ENCODE measurements at places on chromosomes 2 and 18.

DNA sequence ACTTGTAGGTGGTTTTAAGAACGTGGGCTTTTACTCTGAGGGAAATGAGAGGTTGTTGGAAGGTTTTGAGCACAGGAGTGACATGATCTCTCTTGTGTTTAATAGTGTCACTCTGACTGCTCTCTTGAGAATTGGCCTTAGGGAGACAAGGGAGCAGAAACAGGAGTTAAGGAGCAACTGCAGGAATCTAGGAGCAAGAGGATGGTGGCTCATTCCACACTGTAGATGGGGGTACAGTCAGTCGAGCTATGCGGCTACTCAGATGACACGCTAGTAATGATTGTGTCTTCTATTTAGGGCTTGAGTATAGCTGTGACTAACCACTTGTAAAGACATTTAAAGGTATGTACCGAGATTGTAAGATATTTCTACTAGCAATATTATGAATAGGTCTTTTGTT is 87.4 kb downstream of the RPRM start:
- DNase-seq: no peak

DNA sequence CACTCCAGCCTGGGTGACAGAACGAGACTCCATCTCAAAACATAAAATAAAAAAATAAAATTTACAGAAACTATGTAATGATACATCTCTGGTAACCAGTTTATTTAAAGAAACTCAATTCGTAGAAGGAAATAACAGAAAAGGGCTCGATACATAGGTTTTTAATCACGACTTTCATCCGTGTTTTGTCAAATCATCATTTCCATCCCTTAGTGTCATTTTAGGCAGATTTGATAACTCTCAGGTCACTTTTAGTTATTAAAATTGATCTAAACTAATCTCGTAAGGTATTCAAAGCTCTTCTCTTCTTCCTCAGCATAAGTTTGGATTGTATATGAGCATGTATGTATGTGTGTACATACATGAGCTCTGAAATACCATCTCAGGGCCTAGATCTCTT is 59.3 kb upstream of the SPTBN1 start:
- no peak for DNase-seq

DNA sequence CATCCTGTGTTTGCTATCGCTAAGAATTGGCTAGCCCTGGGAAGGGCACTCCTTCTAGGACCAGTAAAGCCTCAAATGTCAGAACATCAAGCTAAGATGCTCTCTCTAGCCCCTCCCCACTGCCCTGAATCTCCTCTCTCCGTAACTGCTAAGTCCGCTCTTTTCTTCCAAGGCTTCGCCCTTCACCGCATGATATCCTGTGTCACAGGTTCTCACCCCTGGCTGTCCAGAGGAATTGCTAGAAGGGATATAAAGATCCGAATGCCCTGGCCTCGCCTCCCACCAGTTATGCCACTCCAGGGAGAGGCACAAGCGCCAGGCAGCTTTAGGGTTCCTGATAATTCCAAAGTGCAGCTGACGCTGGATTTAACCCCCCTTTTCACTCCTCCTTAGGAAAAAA is 17.1 kb upstream of the GPR45 start:
- DNase-seq: no peak

DNA sequence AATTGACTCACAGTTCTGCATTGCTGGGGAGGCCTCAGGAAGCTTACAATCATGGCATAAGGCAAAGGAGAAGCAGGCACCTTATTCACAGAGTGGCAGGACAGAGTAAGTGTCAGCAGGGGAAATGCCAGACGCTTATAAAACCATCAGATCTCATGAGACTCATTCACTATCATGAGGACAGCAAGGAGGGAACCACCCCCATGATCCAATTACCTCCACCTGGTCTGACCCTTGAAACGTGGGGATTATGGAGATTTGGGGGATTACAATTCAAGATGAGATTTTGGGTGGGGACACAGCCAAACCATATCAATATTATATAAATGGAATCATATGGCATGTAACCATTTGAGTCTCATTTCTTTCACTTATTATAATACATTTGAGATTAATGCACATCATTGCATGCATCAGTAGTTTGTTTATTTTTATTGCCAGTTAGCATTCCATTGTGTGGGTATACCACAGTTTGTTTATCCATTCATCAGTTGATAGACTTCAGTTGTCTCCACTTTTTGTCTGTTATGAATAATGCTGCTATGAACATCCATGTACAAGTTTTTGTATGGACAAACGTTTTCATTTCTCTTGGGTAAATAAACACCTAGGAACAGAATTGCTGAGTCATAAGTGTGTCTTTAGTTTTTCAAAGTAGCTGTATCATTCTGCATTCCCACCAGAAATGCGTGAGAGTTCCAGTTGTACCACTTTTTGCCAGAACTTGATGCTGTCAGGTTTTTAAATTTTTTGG is 5.8 kb upstream of the SRBD1 start:
- no peak for DNase-seq

DNA sequence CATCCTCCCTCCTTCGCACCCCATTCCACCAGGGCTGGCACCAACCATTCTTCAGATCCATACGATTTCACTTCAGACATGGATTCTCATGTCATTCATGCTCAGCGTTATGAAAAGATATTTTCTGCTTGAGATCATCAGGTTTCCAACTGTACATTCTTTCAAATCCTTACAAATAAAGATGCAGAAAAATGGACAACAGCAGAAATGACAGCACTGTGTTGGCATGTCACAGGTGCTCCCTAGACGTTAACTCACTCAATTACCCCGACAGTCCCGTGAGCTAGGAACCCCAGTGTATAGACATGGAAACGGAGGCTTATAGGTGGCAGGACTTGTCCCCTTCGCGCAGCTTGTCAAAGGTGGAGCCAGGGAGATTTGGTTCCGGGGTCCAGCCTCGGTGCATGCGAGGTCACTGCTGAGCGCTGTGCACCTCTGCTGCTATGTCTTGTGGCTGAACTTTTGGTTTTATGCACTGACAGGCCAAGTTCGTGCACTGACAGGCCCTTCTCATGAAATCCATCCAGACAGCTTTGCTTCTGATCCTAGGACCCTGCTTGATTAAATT is 17.7 kb downstream of the FHL2 start:
- DNase-seq: no peak

DNA sequence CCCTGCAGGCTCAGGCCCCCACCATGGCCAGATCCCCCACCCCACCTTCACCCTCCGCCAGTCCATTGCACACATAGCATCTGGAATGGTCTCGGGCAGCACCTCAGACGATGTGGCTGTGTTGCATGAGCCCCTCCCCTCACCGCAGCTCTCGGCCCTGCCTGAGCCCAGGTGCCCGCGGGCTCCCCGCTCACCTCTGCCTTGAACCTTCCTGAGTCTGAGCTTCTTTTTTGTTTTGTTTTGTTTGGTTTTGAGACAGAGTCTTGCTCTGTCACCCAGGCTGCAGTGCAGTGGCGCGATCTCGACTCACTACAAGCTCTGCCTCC is 20.1 kb downstream of the RRM2 start:
- DNase-seq: no peak

GRCh38 chr2:189609853-189610252 is 29.3 kb upstream of the SLC40A1 start:
- no peak for DNase-seq

GRCh38 chr2:60958361-60958760 is 59.2 kb upstream of the PEX13 start:
- no peak for DNase-seq

DNA sequence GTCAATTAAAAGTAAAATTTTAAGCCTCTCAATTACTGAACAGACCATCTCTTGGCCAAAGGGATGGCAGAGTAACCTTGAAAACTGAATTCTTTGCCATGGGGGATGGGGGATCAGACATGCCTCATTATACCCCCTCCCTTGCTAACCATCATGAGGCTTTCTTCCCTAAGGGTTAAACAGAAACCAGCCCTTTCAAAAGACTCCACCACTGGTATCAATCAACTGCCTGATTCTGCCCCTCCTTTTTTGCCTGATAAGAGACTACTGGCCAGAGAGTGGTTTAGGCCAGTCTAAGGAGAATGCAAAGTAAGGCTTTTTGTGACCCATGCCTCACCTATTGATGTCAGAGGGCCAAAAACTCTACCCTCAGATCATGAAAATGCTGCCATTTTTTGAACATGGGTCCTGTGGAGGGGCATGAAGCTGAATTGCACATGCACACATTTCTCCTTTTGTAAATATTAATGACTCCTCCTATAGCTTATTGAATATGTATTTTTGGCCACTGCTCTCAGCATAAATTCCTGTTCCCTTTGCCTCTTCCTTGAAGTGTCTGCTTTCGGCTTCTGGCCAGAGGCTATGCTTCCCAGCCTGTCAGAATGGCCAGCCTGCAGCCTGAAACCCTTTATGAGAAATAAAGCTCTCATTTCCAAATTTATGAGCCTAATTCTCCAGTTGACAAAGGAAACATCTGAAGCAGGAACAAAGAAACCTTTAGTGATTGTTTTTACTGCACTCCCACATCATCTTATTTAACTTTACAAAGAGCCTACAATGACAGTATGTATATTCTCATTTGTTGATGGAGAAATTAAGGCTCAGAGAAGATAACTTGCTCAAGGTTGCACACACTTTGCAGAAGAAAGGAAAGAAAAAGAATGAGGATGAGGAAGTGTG is 270.7 kb upstream of the CELF4 start:
- no peak for DNase-seq

DNA sequence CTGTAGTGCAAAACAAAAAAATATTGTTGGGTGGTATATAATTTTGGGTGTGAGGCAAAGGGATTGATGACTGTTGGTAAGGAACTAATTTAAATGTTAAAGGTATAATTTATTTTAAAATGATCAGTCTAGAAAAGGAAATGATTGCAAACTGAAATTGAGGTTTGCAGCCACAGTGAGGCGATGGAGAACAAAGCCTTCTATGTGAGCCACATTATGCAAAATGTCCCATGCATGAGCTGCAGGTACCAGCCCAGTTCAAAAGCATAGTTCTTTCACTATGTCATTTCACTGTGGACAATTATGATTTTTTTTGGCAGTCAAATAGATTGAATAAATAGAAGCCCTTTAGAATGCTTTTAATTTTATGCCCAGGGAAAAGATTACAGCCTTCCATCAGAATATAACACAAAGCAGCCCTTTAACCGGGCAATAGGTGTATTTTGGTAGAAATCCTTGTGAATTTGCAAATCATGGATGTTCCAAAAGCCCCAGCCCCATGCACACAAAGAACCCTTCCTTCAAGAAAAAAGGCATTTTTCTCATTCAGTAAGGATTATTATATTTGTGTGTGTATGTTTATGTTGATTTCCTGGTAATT is 1.7 kb downstream of the MAP2 start:
- no peak for DNase-seq

GRCh38 chr2:65431421-65432226 is 775 bp downstream of the SPRED2 start:
- DNase-seq: no peak

DNA sequence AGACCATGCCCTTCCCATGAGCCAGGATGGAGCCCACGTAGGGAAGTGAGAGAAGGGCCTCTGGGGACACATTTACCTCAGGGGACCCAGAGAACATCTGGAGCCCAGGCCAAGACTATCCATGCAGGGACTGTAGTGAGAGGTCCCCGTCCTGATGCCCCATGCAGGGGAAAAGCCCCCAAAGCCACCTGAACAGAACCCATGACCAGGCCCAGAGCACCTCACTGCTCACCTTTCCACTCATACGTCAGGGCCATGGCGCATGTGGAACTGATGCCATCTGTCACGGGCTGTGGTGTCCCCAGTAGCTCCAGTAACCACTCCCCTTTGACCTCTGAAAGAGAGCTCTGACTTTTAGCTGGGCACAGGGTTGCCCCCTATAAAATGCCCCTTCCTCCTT is 106.5 kb upstream of the TEX51 start:
- no peak for DNase-seq

- DNase-seq: no peak
Measured at GRCh38 chr2:159124441-159124911, 156.0 kb downstream of the TANC1 start.

DNA sequence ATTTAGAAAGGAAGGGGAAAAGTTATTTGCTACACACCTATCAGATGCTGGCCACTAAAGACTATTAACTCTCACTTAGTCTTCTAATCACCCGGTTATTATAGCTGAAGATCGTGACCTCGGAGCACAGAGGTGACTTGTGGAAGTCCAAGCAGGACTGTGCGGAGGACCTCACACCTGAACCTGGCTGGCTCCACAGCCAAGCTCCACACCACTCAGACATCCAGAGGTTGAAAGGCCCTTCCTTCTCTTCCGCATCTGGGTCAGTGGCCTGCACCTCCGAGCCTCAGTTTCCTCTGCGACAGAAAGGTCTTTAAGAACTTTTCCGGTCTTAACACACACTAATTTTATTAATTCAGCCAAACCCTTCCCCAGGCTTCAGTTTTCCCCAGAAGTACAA is 57.9 kb downstream of the TNS1 start:
- DNase-seq: no peak

DNA sequence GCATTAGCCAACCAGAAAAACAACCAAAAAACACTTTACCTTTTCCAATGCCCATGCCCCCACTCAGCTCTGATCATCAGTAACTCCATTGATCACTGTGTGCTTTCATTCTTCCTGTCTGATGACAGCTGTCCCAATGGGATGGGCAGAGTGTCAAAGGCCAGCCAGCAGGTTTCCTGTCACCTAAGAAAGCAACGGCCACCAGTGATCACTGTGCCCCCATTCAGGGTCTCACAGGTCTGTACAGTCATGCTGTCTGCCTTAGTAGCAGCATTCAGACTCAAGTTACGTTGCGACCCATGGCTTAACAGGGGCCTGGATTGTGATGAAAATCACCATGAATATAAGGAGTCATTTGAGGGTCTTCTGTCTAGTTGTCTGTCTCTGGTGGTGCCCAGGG is 184.5 kb downstream of the MGAT5 start:
- DNase-seq: no peak

- no peak for DNase-seq
Measured at GRCh38 chr2:42139101-42139500, 30.1 kb upstream of the EML4 start.

GRCh38 chr2:33589444-33589843 is 9.7 kb downstream of the FAM98A start:
- no peak for DNase-seq

- DNase-seq: no peak
Measured at GRCh38 chr2:175679231-175679630, 322.8 kb downstream of the LNPK start.

GRCh38 chr2:238631491-238632180 is 204.9 kb downstream of the ASB1 start:
- no peak for DNase-seq

DNA sequence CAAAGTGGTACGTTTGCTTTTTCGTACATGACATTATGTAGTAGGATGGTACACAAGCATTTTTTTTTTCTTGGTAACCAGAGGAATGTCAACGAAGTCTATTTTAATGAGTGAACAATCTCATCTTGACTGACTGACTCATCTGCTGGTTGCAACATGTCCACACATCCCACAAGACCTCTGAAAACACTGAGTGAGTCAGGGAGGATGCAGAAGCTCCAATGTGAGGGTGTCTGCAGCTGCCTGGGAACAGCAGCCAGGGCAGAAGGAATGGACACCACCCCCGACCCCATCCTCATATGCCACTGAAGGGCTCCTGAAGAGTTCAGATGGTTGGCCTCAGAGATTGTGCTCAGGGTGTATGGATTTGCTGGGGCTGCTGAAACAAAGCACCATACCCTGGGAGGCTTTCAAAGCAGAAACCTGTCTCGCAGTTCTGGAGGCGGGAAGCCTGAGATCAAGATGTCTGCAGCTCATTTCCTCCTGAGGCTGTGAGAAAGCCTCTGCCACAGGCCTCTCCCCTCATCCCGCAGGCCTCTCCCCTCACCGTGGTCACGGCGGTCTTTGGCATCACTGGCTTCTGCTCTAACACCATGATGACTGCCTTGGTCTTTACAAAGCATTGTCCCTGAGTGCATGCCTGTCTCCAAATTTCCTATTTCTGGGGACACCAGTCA is 124.6 kb downstream of the LRATD1 start:
- DNase-seq: no peak

Measured in activated T-helper 1 cell treated with Interleukin-2 at 50 U/mL for 16 hours (primary cell).